ENCODE measurements at places on chromosomes 11 and 22. TPM values are rescaled to one million over a fixed set of nuclear protein-coding genes. Genes with fewer than 3 reads are reported as not detected.

GAL3ST1 gene
- 0.39 TPM for total RNA-seq

CENPM gene
- total RNA-seq = 8.4 TPM

TMEM123 gene
- total RNA-seq = 117 TPM

C11orf71 gene
- total RNA-seq = 4.5 TPM

C22orf23 gene
- 0.20 TPM for total RNA-seq

ANO1 gene
- total RNA-seq = 6.8 TPM

SAA4 gene
- not detected for total RNA-seq

FOSL1 gene
- 10.6 TPM for total RNA-seq

RIC3 gene
- 9.5 TPM for total RNA-seq

All from skin of body (tissue), 3 donors.